ENCODE measurements at places on chromosomes 11 and 22.

GRCh38 chr11:101436511-101437142 is 147.2 kb downstream of the TRPC6 start:
- DNase-seq, result no peak

DNA sequence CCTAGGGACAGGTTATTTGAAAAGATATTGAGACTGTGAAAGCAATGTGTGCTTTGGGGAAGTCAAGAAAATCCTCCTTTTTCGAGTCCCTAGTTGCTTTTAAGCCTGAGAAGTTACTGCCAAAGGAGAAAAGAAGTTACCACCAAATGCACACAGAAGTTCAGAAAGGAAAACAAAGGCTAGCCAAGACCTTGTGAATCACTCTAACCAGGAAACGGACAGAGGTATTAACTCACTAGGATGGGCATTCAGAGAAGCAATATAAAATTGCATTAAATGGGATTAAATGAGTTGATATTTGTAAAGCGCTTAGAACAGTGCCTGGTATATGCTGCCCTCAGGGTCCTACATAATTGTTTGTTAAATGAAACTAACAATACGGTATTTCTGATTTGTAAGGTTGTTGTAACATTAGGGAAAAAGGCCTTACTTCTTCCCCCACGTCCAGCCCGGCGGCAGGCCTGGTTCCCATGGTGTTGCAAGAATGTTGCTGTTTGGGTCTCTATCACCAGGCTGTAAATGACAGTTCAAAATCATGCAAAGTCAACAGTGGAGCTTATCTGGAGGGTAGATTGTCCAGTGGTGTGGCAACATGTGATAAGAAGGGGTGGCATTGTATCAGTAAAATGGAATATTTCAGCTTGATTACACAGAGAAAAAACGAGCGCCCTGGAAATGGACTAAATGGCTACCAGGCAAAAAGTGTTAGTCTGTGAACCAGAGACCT is 7.1 kb downstream of the TMA7B start:
- peak; percentile 47 for DNase-seq

DNA sequence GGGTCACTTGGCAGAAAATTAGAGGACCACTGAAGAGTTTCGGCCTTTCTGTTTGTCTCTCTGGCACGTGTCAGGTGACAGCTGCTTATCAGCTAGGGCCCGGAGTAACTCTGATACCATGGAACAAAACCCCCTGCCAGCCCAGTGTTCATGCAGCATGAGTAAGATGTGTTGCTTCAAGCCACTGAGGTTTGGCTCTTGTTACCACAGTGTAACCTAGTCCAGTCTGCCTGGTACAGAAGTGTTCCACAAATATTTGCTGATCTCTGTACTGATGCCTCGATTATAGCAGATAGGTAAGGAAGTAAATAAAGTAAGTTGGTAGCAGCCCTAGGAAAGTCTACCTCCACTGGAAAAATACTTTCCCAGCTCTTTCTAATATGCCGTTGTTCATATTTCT is 20.5 kb upstream of the ETS1 start:
- peak; percentile 63 for DNase-seq

GRCh38 chr11:2816941-2817421 is 68.6 kb downstream of the CDKN1C start:
- DNase-seq, result no peak

- DNase-seq, result no peak
These were observed 102.2 kb downstream of the TRIM29 start for GRCh38 chr11:120035756-120036155.

- DNase-seq, result no peak
These were observed 94.1 kb upstream of the AMOTL1 start for GRCh38 chr11:94673951-94674491.

DNA sequence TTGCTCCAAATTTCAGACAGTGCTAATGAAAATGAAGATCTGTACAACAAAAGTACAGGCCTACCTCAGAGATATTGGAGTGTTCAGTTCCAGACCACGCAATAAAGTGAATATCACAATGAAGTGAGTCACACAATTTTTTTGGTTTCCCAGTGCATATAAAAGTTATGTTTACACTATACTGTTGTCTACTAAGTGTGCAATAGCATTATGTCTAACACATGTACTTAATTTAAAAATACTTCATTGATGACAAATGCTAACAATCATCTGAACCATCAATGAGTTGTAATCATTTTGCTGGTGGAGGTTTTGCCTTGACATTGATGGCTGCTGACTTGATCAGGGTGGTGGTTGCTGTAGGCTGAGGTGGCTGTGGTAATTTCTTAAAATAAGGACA is 60.6 kb upstream of the E2F8 start:
- no peak for DNase-seq

DNA sequence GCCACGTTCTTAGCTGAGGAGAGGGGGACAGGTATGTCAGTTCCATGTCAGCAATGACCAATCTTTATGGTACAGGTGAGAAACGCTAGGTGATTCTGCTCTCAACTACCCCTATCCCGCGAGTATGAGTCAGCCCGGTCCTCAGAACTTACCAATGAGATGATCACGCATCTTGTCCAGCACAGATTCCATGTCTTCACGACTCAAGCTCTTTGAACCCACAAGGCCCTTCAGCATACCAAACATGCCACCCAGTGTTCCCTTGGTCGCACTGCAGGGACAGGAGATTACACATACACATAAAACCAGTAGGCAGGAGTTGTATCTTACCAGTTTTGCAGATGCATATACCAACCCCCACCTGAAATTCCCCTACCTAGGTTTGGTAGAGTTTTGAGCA is 2.9 kb downstream of the SRPRA start:
- DNase-seq, result peak; percentile 51

DNA sequence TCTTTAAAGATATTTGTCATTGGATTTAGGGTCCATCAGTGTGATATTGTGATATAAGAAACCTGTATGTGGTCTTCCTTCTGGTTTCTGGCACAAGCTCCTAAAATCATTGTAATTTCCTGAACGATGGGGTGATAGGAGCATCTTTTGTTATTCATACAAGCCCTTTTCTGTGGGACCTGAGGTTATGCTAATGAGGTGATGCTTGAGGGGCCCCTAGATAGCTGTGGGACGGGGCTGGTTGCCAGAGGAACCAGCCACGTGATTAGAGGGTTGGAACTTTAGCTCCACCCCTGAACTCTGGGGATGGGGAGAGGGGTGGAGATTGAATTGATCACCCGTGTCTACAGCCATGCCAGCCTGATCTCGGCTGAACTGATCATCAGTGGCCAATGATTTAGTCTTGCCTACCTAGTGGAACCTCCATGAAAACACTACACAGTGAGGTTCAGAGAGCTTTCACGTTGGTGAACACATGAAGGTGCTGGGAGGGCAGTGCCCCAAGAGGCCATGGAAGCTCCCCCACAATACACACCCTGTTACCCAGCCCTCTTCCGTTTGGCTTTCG is 62.8 kb downstream of the BCR start:
- DNase-seq, result peak; percentile 52

- no peak for DNase-seq
These were observed 245.0 kb downstream of the CSNK2A3 start for GRCh38 chr11:11108026-11108425.

DNA sequence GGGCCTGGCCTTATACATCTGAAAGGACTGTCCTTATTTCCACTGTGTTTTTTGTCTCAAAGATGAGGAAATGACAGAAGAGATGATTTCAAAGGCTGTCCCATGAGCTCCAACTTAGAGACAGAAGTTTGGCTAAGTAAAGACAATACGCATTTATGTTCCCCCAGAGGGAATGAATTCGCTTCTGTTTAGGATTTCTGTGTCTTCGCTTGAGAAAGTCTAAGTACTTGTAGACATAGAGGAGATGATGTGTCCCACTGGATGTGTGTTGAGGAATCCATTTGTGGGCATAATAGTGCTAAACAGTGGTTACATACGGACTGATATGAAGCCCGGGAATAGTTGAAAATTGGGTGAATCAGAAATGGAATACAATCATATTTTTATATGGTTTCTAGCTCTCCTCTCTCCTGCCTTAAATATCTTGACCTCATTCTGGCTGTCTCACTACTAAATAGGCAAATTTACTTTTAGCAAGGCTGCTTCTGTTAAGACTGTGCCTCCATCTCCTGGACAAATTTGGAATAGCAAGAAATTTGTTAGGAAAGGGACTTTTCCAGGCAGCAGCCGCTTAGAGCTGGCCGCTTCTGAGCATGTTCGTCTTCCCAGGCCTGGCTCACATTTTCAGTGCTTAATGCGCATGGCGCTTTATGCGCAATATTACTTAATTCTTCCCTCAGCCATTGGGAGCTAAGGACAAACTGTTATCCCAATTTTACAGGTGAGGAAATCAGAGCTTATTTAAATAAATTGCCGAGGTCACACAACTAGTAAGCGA is 1.9 kb upstream of the PEX26 start:
- peak; percentile 88 for DNase-seq

GRCh38 chr11:34655335-34656008 is 34.6 kb downstream of the EHF start:
- DNase-seq, result no peak

GRCh38 chr11:46100670-46101069 is 20.6 kb downstream of the PHF21A start:
- DNase-seq, result peak; percentile 36

- DNase-seq, result no peak
These were observed 1.7 kb upstream of the CBX6 start for GRCh38 chr22:38873469-38874411.

- peak; percentile 76 for DNase-seq
These were observed 17.8 kb downstream of the CHORDC1 start for GRCh38 chr11:90204832-90205646.

- DNase-seq, result no peak
These were observed 1.1 kb upstream of the APOBEC3H start for GRCh38 chr22:39095971-39096370.

DNA sequence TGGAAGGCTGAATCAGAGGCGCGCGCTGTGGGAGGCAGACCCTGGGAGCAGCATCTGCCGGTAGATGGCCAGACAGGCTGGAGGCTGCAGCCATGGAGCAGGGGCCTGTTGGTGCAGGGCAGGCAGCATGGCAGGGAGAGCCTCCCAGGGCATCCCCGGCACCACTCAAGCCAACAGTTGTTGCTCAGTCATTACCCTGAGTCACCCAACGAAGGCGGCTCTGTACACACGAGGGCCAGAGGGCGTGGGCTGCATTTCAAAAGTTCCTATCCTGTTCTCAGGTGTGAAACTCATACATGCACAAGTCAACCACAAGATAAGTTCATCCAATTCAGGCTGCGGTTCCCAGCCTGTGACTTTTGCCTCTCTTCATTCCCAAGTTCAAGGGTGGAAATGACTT is 2.6 kb downstream of the ANO1 start:
- DNase-seq, result no peak

GRCh38 chr11:17775507-17776211 is 41.1 kb downstream of the KCNC1 start:
- no peak for DNase-seq

GRCh38 chr11:71188073-71188472 is 64.3 kb downstream of the SHANK2 start:
- DNase-seq, result no peak

- peak; percentile 98 for DNase-seq
These were observed 14.8 kb upstream of the CARD10 start for GRCh38 chr22:37533995-37534394.

- DNase-seq, result peak; percentile 54
These were observed 39.3 kb downstream of the PDGFB start for GRCh38 chr22:39205344-39206021.

- no peak for DNase-seq
These were observed 213.3 kb downstream of the FAM76B start for GRCh38 chr11:95576146-95576845.

GRCh38 chr22:26887916-26888315 is 230.5 kb downstream of the MIAT start:
- no peak for DNase-seq

- no peak for DNase-seq
These were observed 1.0 kb downstream of the UQCR10 start for GRCh38 chr22:29768052-29768693.

- DNase-seq, result no peak
These were observed 141.8 kb downstream of the MPPED1 start for GRCh38 chr22:43553451-43554258.

- DNase-seq, result no peak
These were observed 2.9 kb downstream of the MIOX start for GRCh38 chr22:50489363-50490243.

DNA sequence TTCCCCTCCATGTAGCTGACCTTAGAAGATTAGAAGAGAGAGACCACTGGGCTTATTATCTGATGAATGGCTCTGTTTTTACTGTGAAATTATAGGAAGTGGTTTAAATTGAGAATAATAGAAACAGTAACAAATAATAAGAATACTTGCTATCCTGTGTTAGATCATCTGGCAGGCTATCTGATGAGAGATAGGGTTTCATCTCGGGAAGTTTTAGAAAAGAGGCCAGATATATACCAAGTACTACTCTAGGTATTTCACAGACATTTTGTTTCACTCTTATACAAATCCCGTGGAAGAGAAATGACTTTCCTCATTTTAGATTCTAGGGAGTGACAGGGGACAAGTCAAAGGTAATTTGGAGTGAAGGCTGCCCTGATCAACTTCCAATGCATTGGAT is 198.4 kb downstream of the MAML2 start:
- DNase-seq, result no peak

GRCh38 chr11:76251226-76251575 is 44.9 kb upstream of the WNT11 start:
- DNase-seq, result no peak

DNA sequence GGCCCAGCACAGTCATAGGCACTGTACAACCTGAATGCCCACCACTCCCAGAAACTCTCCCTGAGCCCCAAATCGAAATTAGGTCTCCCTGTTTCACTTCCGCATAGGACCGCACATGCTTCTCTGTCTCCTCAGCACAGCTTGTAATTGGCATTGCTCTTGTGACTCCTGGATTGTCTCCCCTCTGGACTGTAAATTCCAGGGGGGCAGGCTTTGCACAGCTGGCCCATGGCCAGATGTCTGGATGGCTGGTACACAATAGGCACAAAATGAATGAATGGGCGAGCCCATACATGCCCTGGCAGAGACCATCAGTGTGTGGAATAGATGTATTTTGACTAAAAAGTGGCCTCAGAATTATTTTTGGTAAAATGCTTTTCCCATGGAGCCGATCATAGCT is 63.3 kb upstream of the PHF21B start:
- DNase-seq, result no peak

GRCh38 chr11:134533511-134533910 is 121.5 kb upstream of the B3GAT1 start:
- DNase-seq, result no peak

GRCh38 chr11:106988151-106989077 is 29.9 kb downstream of the GUCY1A2 start:
- no peak for DNase-seq

DNA sequence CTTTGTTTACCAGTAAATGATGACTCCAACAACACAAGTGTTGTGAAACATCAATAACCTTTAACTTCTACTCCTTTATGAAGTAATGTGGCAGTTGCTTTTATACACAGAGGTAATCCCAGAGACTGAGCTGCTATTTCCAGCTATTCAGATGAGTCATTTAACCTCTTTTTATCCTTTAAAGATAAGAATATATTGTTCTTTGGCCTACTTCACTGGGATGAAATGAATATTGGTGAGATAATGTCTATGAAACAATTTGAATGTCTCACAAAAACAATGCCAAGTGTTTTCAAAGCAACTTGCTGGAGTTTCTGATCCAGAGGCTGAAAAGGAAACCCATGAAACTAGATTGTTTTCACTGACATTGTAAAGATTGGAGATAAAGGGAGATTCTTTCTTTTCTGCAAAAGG is 564.4 kb upstream of the LUZP2 start:
- DNase-seq, result no peak

Data from common myeloid progenitor, CD34-positive (primary cell).